ENCODE measurements at places on chromosomes 6 and 20. TPM values are rescaled to one million over a fixed set of nuclear protein-coding genes. Genes with fewer than 3 reads are reported as not detected.

Gene BTBD3
- 1.4 TPM for total RNA-seq

Gene ADAM33
- not detected for total RNA-seq

Gene NTSR1
- not detected for total RNA-seq

Gene TOX2
- 0.34 TPM for total RNA-seq

Gene HTR1B
- total RNA-seq: not detected

Gene MYBL2
- 92.0 TPM for total RNA-seq

Gene RNF39
- not detected for total RNA-seq

Gene IDH3B
- 142 TPM for total RNA-seq

Gene IMPG1
- total RNA-seq: not detected

Gene NOTCH4
- total RNA-seq: 1.5 TPM

Gene HCRTR2
- not detected for total RNA-seq

Gene EYA4
- not detected for total RNA-seq

Gene SCRT2
- total RNA-seq: not detected

Gene C20orf202
- total RNA-seq: not detected

Gene STMND1
- not detected for total RNA-seq

Gene SLC22A3
- total RNA-seq: not detected

Gene CTCFL
- total RNA-seq: not detected

Gene MUC21
- not detected for total RNA-seq

Gene GSTA1
- not detected for total RNA-seq

Gene TAP1
- total RNA-seq: 296 TPM

Gene TRIM10
- total RNA-seq: not detected

Gene SIRPG
- 16.8 TPM for total RNA-seq

Gene ATP6V1G2
- total RNA-seq: 1.4 TPM

Gene IP6K3
- total RNA-seq: not detected

Gene KDM1B
- 13.7 TPM for total RNA-seq

Gene RNGTT
- total RNA-seq: 22.1 TPM

Gene BHLHE23
- not detected for total RNA-seq

Gene GSTA2
- total RNA-seq: not detected

Gene CRNKL1
- 25.9 TPM for total RNA-seq

Gene MEP1A
- total RNA-seq: not detected

Gene TBC1D32
- 4.2 TPM for total RNA-seq

Gene CD93
- 0.36 TPM for total RNA-seq

Gene TP53TG5
- not detected for total RNA-seq

Data from activated CD8-positive, alpha-beta memory T cell treated with anti-CD3 and anti-CD28 coated beads for 36 hours (primary cell).